ENCODE measurements at places on chromosomes 3 and 15.

- no peak for DNase-seq
Observed at GRCh38 chr3:65742914-65743313, 295.8 kb downstream of the MAGI1 start.

- DNase-seq, result no peak
Observed at GRCh38 chr3:14474363-14475081, 65.6 kb downstream of the GRIP2 start.

- no peak for DNase-seq
Observed at GRCh38 chr15:29039466-29040369, 153.9 kb downstream of the APBA2 start.

GRCh38 chr15:27084844-27085243 lies 113.9 kb downstream of the GABRG3 start:
- DNase-seq, result no peak

GRCh38 chr15:52858782-52859176 lies 68.6 kb upstream of the ONECUT1 start:
- no peak for DNase-seq

DNA sequence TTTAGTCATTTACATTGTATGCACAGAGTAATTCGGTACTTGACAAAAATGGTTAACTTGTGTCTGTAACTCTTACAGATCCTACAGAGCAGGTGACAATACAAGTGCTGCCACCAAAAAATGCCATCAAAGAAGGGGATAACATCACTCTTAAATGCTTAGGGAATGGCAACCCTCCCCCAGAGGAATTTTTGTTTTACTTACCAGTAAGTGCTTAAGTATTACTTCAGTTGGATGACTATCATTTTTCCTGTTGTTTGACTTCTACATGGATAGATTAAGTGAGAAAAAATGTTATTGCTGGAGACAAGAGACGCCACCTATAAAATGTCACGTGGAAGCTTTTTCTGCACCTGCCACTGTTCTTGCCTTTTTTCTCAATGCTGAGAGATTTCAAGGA lies 173.2 kb downstream of the ALCAM start:
- DNase-seq, result no peak

- DNase-seq, result no peak
Observed at GRCh38 chr3:142566096-142566495, 12.4 kb downstream of the ATR start.

DNA sequence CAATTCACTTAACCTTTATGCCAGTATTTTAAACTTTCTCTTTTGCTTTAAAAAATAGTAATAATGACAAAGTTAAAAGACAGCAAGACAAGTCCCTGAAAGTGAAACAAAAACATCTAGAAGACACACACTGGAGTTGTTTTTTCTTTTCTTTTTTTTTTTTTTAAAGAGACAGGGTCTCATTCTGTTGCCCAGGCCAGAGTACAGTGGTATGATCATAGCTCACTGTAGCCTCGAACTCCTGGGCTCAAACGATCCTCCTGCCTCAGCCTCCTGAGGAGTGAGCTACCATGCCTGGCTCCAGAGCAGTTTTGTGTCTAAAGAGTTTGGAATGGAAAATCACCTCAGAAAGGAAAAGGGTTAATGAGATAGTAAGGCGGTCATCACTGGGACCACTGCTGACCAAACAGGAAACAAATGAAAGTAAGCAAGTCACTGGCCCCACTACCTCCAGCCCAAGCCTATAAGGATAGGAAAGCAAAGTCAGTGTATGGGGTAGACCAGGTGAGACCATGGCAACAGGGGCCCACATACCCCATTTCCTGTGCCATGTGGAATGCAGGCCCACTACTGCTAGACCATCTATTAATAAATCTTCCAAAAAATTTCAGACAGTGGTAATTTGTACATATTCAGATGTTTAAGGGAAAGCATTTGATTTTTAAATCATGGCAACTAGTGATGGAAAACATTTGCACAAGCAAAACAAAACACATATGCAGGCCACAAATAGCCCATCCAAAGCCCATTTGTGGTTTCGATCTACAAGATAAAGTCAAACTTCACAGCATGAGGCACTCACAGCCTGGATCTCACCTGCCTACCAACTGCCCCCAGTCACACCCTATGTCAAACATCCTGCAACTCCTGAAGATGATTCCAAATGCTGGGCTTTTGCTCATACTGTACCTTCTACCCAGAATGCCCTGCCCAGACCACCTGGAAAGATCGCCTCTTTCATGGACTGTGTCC lies 62.6 kb downstream of the OSBPL10 start:
- DNase-seq, result no peak

- DNase-seq, result no peak
Observed at GRCh38 chr15:43314171-43314570, 16.2 kb downstream of the LCMT2 start.

DNA sequence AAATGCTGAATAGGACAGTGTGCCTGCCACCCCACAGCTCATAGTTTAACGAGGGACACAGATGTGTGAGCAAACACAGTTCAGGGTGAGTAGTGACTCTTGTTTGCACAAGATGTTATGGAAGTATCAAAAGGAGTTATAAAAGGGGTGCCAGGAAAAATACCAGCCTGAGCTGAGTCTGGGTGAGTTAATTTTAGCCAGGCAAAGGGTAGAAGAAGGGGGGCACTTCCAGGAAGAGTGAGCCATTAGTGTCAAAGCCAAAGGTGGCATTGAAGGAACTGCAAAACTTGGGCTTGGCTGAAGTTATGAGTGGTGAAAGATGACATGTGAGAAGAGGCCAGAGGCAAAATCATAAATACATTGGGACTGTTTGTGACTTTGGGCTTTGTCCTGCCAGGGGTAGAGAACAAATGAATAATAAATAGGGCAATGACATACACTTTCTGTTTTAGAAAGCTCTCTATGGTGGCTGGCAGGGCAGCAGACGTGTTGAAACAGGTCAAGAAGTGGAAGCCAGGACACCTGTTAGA lies 1.9 kb upstream of the SPPL2A start:
- DNase-seq, result no peak

DNA sequence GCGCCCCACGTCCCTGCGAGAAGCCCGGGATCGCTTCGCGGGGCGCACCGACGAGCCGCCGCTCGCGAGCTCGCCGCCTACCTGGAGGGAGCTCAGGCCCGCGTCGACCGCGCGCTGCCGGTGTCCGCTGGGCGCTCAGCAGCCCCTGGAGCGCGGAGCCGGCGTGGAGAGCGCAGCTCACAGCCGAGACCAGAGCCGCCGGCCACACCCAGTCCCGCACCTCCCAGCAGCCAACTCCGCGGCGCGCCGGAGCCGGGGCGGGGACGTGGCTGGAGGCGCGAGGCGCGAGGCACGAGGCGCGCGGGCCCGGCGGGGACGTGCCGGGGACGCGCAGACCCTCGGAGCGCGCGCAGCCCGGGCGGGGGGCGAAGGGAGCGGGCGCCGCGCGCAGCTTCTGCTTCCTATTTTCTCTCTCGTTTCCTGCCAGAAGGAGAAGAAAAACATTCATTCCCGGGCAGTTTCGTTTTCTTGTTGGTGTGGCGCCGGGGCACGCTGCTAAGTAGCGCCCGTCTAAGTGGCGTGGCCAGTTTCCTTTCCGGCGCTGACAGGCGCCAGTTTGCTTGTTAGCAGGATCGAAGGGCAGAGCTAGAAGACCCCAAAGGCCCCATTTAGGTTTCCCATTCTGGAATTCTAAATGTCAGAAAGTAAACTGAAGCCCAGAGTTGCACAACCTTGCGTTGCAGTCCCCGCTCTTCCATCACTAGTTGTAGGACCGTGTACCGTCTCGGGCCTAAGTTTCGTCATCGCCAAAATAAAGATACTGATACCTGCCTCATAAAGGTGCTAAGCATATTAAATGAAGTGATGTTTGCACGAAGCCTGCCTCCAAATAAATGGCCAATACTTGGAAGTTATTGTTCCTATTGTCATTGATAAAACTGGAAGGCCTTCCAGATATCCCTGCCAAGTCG lies at the start of gene GNB4:
TSS of gene GNB4 (minus strand) at position 206 of the 911 bp plus-strand sequence. CDS start 25,270 bp downstream, outside the sequence.
- peak; percentile 10 for DNase-seq

- no peak for DNase-seq
Observed at GRCh38 chr3:34858067-34858660, 781.2 kb upstream of the ARPP21 start.

GRCh38 chr3:114436182-114436581 lies 142.4 kb downstream of the TIGIT start:
- no peak for DNase-seq

- DNase-seq, result no peak
Observed at GRCh38 chr3:14370720-14371572, 31.5 kb upstream of the SLC6A6 start.

GRCh38 chr15:50764461-50765194 lies 878 bp downstream of the SPPL2A start:
- no peak for DNase-seq

- DNase-seq, result no peak
Observed at GRCh38 chr15:52005748-52006701, 13.0 kb upstream of the MAPK6 start.

DNA sequence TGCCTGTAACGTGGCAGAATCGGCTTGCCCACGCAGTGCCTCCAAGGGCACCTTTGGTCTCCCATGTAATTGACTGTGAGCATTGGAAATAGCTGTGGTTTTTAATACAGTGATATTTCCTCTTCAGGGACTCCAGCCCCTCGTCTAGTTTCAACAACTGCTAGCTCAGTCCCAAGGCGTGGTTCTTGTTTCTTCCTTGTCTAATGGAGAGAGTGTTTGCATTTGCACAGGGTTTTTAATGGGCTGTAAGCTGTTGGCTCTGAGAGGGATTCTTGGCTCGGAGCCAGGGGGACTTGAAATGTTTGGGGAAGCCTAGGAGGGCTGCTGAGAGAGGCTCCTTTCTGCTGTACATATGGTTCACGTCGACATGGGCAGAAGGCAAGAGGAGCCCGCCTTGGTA lies 86.2 kb downstream of the THSD4 start:
- no peak for DNase-seq

DNA sequence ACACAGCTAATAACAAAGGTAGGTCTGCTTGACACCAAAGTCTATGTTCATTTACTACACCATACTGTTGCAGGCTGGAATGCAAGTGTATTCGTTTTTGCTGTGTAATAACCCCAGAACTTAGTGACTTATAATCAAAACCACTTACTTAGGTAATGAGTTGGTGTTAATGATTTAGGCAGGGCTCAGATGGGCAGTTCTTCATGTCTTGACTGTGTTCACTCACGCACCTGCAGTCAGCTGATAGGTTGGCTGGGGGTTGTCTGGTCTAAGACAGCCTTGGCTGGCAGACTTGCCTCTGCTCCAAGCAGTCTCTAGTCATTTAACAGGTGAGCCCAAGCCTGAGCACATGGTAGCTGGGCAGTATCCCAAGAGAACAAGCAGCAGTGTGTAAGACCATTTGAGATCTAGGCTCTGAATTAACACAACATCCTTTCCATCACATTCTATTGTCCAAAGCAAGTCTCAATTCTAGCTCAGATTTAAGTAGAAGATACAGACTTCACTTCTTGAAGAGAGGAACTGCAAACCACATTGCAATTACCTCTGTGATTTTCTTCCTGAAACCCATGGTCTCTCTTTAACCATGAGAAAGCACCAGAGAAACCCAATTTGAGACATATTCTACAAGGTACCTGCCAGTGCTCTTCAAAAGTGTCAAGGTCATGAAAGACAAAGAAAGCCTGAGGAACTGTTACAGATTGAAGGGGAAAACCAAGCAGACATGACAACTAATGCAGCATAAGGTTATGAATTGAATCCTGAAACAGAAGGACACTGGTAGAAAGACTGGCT lies 13.3 kb upstream of the DCLK3 start:
- DNase-seq, result no peak

DNA sequence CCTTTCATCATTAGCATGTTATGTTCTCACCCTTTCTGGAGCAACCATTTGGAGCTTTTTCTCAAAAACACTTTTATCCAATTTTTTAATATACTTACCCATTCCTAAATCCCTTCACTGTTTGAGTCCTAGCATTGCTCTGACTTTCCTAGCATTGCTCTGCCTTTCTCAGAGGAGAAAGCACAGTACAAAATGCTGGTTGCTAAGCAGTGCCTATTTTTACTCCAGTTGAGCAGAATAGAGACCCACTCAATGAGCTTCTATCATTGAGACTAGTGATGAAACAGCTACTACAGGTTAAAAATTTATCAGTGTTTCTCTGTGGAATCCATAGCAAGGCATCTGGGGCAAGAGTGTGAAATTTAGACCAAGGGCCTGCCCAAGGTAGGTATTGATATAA lies 21.8 kb upstream of the IL1RAP start:
- DNase-seq, result no peak

DNA sequence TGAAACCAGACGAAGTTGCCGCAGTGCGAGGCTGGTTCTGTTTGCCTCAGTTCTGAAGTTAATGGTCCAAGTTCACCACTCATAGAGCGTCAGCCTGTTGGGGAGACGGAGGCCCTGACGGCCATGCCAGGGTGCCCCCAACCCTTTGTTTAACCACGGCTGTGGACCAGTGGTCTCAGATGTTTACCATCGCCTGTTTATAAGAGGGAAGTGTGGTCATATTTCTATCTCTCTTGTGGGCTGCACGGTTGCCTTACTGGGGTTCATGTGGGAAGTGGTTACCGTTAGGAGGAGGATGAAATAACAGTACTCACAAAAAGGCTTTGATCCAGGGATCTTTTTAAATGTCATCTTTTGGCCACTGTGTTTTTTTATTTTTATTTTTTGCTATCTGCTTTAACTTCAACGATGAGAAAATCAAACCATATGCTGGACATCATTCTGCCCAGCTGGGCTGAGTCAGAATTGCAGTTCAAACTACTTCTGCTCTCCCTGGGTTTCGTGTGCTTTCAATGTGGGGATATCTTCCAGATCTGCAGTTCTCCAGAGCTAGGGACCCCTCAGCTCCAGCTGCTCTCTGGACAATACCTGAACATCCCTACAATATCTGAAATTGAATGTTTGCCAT lies 17.8 kb downstream of the SMAD3 start:
- DNase-seq, result no peak

DNA sequence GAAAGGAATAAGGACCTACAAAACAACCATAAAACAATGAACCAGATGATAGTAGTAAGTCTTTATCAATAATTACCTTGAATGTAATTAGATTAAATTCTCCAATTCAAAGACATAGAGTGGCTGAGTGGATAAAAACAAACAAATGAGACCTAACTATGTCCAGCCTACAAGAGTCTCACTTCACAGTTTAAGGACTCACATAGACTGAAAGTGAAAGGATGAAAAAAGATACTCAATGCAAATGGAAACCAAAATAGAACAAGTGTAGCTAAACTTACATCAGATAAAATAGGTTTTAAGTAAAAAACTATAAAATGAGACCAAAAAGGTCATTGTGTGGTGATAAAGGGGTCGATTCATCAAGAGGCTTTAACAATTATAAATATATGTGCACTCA lies 21.9 kb upstream of the NR1I2 start:
- no peak for DNase-seq

- DNase-seq, result no peak
Observed at GRCh38 chr15:26128611-26129140, 265.5 kb upstream of the ATP10A start.

DNA sequence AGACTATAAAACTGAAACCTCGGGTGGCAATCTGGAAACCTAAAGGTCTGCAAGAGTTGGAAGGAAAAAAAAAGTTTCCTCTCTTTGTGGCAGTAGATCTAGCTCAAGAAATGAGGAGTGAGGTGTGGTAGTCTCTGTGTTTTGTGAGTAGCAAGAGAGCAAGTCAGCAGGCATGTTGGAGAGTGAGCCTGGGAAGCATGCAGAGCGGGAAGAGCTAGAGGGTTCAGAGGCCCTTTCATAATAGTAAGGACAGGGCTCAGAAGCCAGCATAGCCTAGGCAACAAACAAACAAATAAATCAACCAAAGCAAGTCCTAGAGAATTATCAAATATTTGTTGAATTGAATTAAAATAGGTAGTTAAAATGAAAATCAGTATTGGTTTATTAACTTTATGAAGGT lies 189.7 kb upstream of the CBLB start:
- DNase-seq, result no peak

GRCh38 chr3:101200461-101200860 lies 119.9 kb downstream of the IMPG2 start:
- no peak for DNase-seq

- no peak for DNase-seq
Observed at GRCh38 chr3:72569754-72570440, 278.3 kb downstream of the SHQ1 start.
